Posterior vena cava (tissue), 2 donors: ENCODE measurements at places on chromosomes 2 and 18. TPM values are rescaled to one million over a fixed set of nuclear protein-coding genes. Genes with fewer than 3 reads are reported as not detected.

- DNase-seq: peak; percentile 59
Measured at GRCh38 chr2:128405981-128406613, 87.4 kb upstream of the HS6ST1 start.

DNA sequence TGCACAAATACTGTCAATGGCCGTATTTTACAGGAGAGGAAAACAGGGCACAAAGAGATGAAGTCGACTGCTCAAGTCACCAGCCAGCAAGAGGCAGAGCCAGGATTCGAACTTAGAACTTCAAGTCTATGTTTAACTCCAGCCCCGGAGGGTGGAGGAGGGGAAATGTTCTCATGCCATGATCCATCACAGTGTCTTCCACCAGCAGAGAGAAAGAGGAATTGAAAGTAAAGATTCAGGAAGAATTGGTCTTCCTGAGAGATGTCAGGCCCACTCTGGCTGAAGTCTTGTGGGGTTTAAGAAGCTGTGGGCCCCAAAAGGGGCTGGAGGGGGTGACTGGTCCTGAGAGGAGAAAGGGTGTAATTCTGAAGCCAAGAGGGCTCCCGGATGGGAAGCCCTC, 260.0 kb downstream of the TNS1 start:
- DNase-seq: no peak

SERPINE2 gene
- total RNA-seq: 385 TPM

SIX3 gene
- not detected for total RNA-seq

- DNase-seq: no peak
Measured at GRCh38 chr2:202064171-202064880, 8.7 kb upstream of the KIAA2012 start.

C2orf72 gene
- 0.24 TPM for total RNA-seq

GRCh38 chr2:160014227-160014626, 48.2 kb downstream of the PLA2R1 start:
- no peak for DNase-seq

DNA sequence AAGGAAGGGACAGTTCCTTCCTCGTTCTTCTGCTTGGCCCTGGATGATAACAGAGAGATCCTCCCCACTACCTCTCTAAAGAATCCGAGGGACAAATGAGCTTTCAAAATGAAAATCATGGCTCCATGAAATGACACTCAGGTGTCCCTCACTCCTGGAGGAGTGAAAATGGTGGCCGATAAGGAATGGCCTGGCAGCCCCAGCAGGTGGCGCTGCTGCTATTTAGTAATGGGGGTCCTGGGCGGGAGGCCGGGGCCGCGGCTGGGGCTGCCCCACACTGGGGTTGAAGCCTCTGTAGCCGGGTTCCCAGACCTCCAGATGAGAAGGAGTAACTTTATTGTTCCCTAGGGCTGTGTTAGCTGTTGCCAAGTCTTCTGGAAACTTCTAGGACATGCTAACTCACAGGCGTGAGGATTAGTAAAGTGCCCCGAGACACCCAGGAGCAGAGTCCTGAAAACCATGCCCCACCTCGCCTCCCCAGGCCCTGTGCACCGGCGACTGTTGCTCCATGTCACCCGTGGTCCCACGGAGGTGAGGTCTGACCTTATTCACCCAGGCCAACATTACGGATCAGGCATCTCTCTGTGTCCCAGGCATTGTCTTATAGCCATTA, 138.0 kb downstream of the CTIF start:
- DNase-seq: peak; percentile 94

DNA sequence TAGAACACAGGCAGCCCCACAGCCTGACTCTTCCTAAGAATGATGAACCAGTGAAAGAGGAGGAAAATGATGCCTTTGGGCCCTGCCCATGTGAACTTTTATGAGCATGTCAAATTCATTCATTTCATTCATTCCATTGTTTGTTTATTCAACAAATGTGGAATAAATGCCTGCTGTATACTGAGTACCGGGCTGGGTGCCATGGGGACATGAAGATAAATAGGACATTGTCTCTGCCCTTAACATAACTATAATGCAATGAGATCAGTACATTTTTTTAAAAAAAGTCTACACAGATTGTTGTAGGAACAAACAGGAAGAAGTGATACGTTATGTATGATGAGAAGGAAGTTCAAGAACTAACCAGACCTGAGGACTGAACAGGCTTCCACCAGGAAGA, 14.7 kb downstream of the MREG start:
- DNase-seq: no peak

DNA sequence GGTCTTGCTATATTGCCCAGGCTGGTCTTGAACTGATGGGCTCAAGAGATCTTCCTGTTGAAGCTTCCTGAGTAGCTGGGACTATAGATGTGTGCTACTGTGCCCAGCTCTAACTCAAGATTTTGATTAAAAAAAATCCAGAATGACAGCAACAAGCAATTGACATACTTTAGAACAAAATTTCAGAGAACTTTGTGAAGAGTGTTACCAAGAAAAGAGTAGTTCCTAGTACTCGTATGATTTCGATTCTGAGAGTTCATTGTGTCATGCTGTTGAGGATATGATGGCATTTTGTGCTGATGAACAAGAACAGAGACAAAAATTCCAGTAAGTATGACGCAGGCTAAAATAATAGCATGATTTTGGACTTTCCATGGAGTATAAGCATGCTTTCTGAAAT, 90.2 kb upstream of the TWSG1 start:
- DNase-seq: no peak

GRCh38 chr2:234099266-234099665, 48.8 kb downstream of the SPP2 start:
- no peak for DNase-seq

DNA sequence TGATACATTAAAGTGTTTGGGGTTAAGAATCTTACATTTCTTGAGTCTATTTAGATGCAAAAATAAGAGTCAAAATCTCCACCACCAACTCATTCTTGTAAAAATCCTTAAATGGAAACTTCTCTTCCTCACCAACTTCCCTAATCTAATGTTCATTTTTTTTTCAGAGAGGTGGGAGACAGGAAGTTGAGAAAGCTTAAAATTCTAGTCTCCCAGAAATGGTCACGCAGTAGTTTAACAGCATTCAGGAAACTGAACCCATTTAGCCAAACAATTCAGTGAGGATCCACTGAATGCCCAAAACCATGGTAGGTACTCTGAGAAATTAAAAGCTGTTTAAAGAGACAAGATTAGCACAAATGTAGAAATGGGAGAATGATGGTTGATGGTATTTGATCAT, 69.0 kb downstream of the TXNL1 start:
- DNase-seq: no peak

GREB1L gene
- total RNA-seq: 1.0 TPM

DNA sequence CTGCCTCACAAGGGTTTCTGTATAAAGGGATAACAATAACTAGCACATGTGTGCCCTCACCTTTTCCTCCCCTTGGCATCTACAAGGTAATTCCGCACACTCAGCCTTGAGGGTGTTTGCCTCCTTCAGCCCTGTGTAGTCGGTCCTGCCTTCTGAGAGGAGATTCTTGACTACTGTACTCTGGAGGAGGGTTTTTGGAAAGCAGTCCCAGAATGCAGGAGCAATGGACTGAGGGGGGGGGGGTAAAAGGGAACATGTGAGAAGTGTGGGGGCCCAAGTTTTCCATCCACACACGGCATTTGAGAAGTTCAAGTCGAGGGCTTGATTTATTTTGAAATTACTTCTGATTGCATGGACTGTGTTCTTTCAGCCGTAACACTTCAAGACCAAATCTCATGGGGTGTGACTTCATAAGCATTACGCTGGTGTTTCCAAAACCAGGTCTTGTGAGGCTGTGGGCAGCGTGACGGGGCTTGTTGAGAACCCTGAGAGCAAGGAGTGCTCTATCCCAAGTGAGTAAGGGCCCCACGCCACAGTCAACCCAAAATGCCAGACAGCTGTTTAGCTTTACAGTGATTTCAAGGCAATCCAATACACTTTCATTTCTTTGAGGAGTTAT, 198.7 kb upstream of the MEIS1 start:
- no peak for DNase-seq

DNA sequence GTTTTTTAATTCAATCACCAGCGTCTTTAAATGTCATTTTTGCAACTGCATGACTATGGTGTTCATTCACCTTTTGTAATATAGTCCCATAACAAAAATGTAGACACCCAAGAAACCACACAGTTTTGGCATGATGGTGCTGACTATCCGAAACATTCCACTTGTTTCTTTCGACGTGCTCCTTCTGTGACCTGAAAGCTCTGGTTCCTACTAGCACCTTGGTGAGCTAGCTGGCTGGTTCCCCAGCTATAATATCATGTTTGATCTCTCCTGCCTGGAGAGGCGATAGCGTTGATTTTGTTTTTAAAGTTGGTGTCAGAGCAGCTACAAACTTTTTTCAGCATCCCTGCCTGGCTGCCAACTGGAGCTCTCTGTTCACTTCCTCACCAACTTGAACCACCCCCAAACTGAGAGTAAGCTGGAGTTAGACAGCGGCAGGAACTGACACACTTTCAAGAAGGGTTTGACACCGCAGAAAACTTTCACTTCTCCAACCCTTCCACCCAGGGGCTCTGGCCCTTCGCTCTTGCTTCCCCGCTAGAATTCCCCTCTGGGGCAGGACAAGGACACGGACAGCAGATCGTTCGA, 1.1 kb downstream of the ATAD2B start:
- DNase-seq: peak; percentile 84

BCS1L gene
- total RNA-seq: 24.6 TPM

ST3GAL5 gene
- 20.4 TPM for total RNA-seq

CPLX4 gene
- not detected for total RNA-seq

DNA sequence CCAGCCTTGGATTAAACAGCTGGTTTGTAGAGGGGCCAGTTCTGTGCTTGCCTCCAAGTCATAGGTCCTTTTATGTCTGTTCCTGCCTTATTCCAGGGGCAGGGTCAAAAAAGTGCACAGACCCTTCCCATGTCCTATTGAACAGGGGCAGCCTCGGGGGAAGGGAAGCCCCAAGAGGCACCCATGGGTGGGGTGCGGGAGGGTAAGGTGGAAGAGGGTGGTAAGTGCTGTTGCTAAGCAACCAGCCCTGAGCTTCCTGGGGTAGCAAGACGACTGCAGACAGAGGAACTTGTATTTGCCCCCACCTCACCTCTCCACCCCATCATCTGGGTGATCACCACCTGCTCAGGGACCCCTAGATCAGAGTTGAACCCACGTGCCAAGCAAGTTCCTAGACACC, 7.7 kb downstream of the DNMT3A start:
- peak; percentile 66 for DNase-seq

- DNase-seq: no peak
Measured at GRCh38 chr2:158713523-158714138, 81.5 kb upstream of the DAPL1 start.

GRCh38 chr2:584863-585823, 92.1 kb downstream of the TMEM18 start:
- no peak for DNase-seq

DNA sequence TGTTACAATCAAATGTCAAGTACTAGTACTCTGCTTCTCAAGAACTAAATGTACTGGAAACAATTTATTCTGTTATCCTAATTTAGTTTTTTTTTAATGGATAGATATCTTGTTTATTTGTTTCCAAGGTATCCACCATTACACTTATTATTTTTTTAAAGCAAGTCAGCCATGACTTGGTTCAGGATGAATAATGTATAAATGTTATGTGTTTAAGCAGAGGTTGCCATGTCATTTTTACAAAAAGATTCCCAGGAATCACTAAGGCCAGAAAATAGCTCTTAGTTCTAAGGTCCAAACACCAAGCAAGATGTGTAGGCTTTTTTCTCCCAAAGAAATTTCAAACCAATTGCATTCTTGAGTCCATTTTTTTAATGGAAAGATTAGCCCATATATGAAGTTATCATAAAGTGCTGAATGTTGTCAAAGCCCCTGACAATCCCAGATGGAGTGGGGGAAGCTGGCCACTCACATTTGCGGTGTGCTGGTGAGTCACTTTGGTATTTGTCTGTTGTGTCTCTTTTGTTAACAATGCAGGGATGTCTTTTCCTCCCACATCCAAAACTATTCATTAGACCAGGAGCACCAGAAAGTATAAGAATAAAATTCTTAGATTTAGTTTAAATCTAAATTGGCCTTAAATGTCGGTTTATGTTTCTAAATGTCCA, 158.9 kb downstream of the COL6A3 start:
- DNase-seq: no peak

LRRC30 gene
- total RNA-seq: not detected

DNA sequence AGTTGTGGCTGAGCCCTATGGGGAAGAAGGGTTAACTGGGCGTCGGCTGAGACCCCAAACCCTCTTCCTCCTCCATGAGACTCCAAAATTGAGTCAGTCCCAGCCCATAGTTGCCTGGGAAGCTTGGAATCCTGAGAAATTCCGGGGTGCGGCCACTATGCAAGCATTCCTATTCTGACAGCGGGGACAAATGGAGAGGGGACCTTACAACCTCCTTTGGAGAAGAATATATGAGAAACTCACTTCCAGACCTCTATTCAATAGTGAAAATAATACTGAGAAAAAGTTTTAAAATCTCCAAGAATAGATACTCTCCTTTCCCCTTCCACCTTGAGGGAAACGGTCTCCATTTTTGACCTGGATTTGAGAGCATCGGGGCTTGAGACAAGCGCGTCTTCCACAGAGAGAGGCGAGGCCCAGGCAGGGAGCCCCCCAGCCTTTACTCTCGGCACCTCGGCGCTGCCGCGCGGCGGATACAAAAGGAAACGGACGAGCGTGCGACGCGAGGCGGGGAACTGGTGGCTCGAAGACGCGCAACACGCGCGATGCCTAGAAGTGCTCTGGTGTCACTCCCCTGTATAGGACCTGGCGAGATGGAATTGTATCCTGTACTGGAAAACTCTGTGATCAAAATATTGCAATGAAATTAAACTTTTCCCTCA, 11.1 kb downstream of the NR4A2 start:
- DNase-seq: no peak

- DNase-seq: no peak
Measured at GRCh38 chr18:21203126-21203525, 38.9 kb upstream of the GREB1L start.

DSG1 gene
- not detected for total RNA-seq

- DNase-seq: no peak
Measured at GRCh38 chr2:166224197-166224596, 96.4 kb upstream of the SCN1A start.

LAMA3 gene
- total RNA-seq: 48.4 TPM

GRCh38 chr2:6866275-6866671, 566 bp upstream of the CMPK2 start:
- DNase-seq: no peak

- DNase-seq: no peak
Measured at GRCh38 chr18:55633032-55633431, 45.0 kb upstream of the TCF4 start.

KCNG2 gene
- 0.38 TPM for total RNA-seq

DNA sequence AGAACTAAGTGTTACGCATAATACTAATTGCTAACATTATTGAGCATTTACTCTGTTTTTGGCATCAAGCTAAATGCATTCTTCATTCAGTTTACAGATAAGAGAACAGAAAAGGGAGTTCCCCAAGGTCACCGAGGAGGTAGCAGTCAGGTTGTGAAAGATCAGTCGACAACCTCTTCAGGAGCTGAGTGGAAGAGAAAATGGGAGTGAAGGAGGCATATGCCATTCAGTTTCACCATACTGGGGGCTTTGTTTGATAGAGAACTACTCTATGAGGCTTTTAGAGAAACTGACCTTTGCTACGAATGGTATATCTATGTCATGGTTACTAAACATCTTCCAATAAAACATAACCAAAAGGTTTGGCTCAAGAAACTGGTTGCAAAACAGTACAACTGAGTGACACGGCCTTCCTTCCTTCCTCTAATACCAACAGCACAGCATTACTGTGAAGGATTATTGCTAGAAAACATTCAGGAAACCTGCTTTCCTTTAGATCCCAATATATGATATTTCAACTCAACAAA, 112.1 kb downstream of the RBMS1 start:
- DNase-seq: no peak

SF3B1 gene
- total RNA-seq: 201 TPM
